ENCODE measurements at places on chromosomes 3 and 15.

DNA sequence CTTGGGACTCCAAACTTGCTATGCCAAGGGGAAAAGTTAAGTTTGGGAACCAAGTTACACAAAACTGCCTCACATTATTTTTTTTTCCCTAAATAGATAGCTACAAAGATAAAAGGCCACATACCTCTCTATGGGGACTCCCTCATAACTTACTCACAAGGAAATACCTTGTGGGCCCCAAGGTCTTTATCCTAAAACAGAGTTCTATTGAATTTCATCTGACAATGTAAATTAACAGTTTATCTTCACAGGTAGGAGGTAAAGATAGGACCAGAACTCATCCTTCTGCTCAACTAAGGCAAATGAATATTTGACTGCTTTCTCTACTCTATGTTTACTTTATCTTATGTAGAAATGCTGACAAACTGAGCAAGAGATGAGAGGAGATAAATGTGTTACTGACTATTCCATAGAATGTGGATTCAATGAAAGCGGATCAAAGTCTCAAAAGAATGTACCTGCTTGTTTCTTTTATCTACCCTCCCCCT is 1278.0 kb downstream of the OTOL1 start:
- DNase-seq = no peak

DNA sequence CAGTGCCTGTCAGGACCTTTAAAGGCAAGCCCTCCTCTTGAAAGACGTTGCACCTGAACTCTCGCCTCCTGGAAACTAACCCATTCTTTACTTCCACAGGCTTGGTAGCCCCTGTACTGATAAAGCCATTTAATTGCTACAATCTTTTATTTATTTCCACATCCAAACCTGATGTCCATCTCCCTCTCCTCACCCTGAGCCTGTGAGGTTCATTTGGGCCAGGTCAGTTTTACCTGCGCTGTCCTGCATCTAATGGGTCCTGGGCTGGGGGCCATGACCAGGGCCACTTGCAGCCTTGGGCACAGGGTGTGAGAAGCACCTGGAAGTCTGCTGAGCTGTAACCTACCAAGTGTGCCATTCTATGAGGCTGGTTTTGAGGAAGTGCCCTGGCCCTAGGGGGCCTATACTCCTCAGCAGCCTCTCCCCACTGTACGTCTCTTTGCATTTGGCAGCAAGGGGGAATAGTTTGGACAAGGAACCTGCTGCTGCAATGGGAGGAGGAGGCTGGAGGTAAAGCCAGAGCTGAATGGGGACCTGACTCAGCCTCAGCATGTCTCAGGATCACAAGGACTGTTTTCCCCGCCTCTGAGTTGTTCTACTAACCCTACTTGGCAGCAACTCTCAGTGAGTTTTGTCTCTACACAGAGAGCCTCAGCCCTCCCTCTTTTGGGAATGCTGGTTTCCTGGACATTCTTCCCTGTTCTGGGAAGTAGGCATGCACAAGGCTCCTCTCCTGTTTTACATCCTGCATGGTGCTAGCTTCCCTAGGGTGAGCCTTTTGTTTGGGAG is 53.8 kb downstream of the WDR76 start:
- no peak for DNase-seq

- DNase-seq = no peak
These were observed 101.4 kb downstream of the KLHL25 start for GRCh38 chr15:85693277-85693676.

DNA sequence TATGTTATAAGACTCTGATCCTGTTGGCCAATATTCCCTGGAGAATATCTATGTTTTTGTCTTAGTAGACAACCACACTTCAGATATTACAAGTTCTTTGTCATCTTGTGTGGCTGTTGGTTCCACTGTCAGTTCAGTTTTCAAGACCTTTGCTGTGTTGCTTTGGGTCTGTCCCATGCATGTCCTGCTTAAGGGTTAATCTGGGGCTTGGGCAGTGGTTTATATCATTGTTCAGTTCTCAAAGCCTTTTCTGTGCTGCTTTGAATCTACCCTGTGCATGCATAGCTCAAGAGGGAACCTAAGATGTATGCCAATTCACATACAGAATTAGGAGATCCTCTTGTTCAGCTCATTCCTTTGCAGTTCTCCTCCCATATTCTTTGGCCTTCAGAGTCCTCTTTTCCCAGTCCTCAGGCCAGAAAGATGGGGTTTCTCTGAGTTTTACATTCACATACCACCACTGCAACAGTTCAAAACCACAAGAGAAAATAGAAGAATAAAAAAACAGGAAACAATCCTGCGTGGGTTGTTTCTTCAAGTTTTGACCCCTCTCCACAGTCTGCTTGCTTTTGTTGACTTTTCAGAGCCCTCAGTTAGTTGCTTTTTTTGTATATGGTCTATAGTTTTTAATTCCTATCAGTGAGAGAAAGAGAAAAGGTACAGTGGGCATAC is 21.6 kb downstream of the BUB1B start:
- DNase-seq = no peak

- DNase-seq = no peak
These were observed 989.0 kb downstream of the TBL1XR1 start for GRCh38 chr3:176208283-176208682.

DNA sequence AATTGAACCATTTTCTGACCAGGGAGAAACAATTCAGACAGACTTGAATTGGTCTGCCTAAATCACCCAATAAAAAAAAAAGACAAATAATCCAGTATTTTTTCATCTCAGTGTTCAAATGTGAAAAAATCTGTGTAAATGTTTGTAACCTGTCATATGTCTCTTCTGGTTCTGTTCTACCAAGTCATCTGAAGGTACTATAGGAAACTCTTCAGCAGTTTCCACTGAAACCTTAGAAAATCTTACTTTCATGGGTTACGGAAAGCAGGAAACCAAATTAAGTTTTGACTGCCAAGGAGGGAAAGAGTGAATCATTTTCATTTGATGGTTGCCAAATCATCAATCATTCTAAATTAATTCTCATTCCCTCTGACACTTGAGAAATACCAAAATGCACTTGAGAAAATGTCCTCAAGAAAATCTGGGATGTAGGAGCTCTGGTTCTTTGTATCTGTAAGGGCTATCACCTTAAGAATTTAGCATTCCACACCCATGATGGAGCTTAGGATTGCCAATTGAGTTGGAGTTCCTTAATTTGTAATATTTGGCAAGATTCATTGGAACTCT is 278.2 kb upstream of the KCNH8 start:
- DNase-seq = no peak

GRCh38 chr15:72566973-72567372 is 87.5 kb upstream of the GOLGA6B start:
- no peak for DNase-seq

DNA sequence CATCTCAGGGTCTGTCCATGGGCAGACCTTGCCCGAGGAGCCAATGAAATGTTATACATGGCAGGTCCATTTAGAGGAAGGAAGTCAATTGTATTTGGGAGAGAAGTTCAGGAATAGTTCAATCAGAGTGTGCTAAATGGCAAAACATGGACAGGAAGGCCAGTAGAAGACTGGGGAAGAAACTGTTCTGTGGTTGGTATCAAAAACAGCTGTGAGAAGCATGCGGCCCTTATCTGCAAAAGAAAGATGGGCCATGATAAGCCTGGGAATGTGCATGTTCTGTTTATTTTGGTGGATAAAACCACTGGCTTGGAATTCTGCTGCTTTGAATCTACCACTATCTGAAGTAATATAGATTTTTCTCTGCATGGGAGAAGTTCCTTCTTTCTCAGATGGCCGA is 100.4 kb downstream of the MCTP2 start:
- no peak for DNase-seq

GRCh38 chr3:109973733-109974132 is 636.4 kb upstream of the DPPA4 start:
- DNase-seq = no peak

DNA sequence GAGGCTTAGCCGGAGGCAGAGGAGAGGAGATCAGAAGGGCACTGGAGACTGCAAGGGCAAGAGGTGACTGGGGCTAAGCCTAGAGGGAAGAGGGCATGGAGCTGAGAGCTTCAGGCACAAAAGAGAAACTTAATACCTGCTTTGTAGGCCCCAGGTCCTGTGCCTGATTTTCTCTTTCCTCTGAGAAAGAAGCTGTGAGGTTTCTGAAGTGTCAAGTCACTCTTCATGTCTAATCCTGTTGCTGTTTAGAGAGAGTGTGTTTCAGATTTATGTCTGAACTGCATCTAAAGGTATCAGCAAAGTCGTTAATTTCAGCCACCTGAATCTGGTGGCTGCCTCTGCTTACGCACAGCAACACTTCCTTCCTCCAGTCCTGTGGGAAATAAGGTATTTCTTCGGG is 106.9 kb upstream of the RNU6-1 start:
- DNase-seq = no peak

- no peak for DNase-seq
These were observed 130.0 kb upstream of the NR2F2 start for GRCh38 chr15:96200357-96200967.

- DNase-seq = no peak
These were observed 2.2 kb upstream of the MASP1 start for GRCh38 chr3:187293516-187294430.

GRCh38 chr3:12451481-12451880 is 32.8 kb upstream of the TSEN2 start:
- no peak for DNase-seq

DNA sequence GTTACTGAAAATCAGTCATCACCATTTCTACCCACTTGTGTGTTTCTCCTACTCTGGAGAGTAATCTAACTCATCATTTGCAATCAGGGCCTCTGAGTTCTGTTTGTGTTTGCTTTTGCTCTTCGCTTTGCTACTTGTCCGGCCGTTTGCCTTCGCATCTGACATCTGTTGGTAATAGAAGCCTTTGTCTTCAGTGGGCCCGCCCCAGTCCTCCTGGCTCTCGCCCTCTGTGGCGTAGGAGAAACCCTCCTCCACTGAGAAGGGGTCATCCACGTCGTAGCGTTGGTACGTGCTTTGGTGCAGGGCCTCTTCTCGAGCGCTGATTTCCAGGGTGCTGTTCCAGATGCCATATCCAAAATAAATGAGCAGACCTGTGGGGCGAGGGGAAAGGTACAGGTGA is 48.3 kb downstream of the CLDN11 start:
- no peak for DNase-seq

DNA sequence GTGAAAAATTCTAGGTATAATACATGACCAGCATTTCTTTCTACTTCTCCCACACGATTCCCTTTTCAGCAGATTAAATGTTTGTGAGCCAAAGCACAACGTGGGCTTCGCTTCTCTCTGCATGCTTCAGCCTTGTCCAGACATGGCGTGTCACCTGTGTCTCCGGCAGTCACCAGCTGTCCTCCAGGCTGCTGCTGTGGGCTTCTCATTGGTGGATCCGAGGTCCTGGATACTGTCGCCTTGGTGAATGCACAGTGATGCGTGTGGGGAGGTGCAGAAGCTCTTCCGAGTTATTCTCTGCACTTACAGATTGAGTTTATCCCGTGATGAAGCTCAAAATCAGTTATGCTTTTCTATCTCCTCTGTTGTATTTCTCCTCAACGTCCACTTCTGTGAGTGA is 23.0 kb upstream of the GOLGA8J start:
- DNase-seq = no peak

- DNase-seq = no peak
These were observed 10.8 kb upstream of the LRRC15 start for GRCh38 chr3:194380326-194380725.

- no peak for DNase-seq
These were observed 757.9 kb downstream of the ROBO1 start for GRCh38 chr3:79009861-79010260.

DNA sequence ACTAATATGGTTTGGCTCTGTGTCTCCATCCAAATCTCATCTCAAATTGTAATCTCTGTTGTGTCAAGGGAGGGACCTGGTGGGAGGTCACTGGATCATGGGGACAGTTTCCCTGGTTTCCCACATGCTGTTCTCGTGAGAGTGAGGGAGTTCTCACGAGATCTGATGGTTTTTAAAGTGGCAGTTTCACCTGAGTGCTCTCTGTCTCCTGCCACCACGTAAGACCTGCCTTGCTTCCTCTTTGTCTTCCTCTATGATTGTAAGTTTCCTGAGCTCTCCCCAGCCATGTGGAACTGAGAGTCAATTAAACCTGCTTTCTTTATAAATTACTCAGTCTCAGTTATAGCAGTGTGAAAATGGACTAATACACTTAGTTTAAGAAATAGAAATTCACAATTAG is 228.9 kb downstream of the CD47 start:
- no peak for DNase-seq

DNA sequence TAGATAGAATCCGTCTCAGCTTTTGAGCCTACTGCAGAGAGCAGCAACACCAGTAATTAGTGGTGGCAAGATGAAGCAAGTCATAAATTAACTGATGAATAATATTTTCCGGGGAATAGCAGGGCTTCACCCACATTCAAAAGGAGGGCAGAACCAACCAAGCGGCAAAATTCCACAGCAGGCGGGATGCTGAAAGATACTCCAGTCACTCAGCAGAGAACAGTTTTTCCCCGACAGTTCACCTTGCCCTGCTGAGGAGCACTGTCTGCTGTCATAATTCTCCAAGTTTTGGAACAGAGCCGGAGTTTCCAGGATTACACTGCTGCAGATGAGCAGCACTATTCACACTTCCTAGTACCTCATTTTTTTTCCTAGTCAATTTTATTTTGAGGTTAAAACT is 274.7 kb downstream of the CD47 start:
- DNase-seq = no peak

- DNase-seq = no peak
These were observed 564.7 kb downstream of the FOXP1 start for GRCh38 chr3:71018799-71019198.

GRCh38 chr15:29433507-29434248 is 164.1 kb upstream of the NSMCE3 start:
- DNase-seq = no peak

GRCh38 chr3:42078677-42079076 is 12.5 kb upstream of the TRAK1 start:
- DNase-seq = no peak

DNA sequence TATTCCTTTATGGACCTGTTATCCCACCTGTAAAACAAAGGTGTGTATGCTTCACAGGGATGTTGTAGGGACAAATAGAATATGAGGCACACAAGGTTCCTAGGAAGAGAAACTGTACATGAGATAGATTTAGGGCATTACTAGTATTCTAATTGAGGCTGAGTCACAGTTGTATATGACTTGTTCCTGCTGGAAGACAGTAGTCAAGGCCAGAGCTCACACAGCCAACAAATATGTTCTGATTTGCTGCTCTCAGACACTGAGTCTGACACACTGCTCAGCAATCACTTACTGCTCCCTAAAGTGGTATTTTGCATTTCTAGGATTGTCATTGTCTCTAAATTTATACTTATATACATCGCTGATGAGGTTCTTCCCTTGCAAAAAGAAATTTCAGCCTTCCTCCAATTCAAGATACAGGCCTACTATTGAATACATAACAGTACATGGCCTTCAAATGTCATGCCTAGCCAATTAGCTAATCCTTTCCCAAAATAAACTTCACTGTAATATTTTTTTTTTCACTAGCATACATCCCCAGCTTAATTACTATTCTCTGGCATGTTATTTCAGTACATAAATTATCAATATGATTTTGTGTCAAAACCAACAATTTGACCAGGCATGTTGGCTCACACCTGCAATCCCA is 69.8 kb downstream of the TIGIT start:
- DNase-seq = no peak
